GM23248 (cell line): ENCODE measurements at places on chromosomes 3 and 15.

GRCh38 chr15:89783861-89784685 is 7.9 kb downstream of the MESP2 start:
- no peak for DNase-seq

GRCh38 chr15:71296315-71296679 is 181.0 kb downstream of the THSD4 start:
- no peak for DNase-seq

- DNase-seq, result no peak
Observed at GRCh38 chr3:31670136-31670535, 137.4 kb downstream of the STT3B start.

GRCh38 chr3:143295201-143296080 is 175.9 kb downstream of the CHST2 start:
- DNase-seq, result no peak

DNA sequence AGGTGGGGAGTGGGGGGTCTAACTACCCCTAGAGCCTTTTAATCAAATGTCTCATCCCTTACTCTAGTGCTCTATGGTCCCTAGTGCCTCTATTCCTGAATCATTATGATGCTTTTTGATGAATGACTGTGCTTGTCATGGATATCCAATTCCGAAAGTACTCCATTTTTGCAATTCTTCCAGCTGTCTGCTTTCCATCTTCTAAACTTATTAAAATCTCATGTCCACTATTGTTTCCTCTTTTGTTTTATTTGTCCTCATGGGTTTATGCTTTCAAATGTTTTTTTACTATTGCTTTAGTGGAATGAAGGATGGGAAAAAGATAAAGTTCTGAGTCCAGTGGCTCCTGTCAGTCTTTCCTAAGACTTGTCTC is 77.2 kb upstream of the KCNMB2 start:
- DNase-seq, result no peak

DNA sequence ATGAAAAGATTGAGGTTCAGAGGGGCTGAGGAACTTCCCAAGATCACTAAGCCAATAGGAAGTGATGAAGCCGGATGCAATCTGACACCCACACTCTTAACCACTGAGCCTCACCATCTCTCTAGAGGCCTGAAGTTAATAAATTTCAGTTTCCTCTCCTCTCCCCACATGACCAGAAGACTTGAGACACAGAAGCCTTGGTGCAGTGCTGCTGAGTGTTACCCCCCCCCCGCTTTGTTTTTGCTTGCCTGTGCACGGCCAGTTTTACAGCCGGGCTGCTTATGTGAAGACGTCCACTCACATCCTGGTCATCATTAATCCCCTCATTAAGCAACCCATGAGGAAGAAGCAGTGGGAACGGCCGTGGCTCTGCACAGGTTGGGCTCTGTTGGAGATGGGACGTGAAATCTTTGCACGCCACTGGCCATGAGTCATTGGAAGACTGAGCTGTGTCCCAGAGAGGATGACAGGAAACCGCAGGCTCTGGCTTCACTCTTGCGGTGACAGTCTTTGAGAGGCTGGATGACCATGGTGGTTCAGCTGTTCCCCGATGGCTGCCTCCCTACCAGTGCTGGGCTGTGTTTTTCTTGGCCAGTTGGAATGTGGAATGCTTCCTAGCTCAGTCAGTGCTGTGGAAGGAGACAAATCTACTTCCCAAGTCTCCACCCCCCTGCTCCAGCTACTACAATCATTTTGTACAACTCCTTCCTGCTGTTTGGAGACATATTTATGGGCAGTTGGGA is 232.6 kb upstream of the LRTM1 start:
- peak; percentile 99 for DNase-seq
